Stimulated activated CD8-positive, alpha-beta memory T cell treated with anti-CD3 and anti-CD28 coated beads, Interleukin-4, amount 100 ng/mL, for 1 hour (primary cell): ENCODE measurements at places on chromosomes 1 and 21.

- no peak for DNase-seq
These were observed 1.2 kb upstream of the LRRC52 start for GRCh38 chr1:165542647-165543046.

DNA sequence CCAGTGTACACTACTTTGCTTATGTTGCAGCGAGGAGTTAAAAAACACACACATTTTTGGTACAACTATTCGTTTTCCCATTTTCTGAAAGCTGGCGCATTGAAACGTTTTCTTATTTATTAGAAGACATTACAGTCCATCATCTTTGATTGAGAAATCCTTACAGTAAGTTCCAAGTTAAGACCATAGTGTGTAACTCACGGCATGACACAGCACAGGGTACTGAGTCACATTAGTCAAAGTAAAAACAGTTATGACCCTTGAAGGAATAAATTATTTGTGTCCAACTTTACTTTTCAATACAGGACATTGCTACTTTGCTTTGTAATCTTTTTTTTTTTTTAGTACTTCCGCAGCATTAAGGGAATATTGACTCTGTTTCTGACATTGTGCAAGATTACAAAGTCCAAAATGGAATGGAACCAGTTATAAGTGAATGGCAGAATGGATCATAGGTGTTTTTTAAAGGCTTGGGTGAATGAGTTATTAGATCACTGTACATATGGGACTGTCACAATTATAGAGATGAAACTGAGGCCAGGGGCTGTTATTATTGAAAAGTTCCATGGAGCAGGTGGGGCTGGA, 11.7 kb downstream of the PTGFRN start:
- DNase-seq: no peak

GRCh38 chr1:8545078-8545477, 227.2 kb downstream of the SLC45A1 start:
- DNase-seq: no peak

DNA sequence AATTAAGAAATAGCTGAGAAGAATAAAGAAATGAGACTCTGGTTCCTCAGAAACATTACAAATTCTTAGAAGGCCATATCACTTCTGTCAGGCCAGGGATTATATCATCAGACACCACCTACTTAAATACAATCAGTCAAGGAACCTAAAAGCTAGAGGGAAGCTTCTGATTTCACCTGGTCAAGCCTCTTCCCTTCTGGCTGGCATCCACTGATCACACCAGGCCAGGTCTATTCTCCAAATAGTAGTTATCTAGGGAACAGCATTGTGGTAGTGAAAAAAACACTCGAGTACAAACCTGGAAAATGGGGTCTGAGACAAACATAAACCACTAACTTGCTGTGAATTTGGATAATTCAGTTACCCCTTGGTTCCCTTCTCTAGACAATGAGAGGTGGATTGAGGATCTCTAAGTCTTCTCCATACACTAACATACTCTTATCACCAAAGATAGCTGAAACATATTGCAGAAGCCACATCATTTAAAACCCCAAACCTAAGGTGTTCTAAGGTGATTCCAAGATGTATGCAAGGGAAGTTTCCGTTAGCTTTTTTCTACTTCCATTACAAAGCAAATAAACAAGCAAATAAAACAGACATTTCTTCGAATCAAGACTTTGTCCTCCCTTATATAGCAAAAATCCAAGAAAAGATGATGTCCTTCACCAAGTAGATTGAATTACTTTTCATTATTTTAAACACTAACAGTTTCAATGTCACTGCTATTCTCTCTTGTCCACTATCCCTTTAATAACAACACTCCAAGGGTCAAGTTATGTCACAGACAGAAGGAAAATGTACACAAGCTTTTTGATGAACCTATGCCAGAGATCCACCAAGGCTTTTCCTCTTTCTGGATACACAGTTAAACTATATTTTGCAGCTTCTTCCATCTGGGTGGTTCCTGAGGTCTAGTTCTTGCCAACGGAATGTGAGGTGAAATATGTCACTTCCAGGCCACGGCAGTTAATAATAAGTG, 212.9 kb downstream of the KCNH1 start:
- no peak for DNase-seq

GRCh38 chr1:230858918-230859729, 9.2 kb downstream of the C1orf198 start:
- no peak for DNase-seq

DNA sequence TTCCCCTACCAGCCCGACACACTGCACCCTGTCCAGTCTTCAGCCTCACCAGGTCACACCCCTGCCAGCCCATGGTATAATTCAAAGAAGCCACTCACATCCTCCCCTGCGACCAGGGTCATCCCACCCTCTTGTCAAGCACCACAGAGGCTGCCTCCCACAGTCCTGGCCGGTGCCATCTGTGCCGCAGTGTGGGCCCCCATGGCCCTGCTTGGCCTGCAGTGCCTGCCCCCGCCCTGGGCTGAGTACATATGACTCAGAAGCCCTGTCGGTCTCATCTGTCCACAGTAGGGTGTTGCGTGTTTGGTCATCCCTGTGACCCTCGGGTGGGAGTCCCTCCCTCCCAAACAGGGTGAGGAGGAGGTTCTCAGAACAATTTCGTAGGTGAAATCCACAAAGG, 190.8 kb upstream of the AJAP1 start:
- DNase-seq: no peak

- no peak for DNase-seq
These were observed 111.9 kb upstream of the MAGI3 start for GRCh38 chr1:113278371-113278770.

GRCh38 chr1:204633665-204634064, 51.9 kb downstream of the LRRN2 start:
- DNase-seq: no peak

- no peak for DNase-seq
These were observed 116.8 kb upstream of the WNT4 start for GRCh38 chr1:22259551-22260282.

GRCh38 chr1:161198194-161198896, 509 bp downstream of the ADAMTS4 start:
- no peak for DNase-seq

DNA sequence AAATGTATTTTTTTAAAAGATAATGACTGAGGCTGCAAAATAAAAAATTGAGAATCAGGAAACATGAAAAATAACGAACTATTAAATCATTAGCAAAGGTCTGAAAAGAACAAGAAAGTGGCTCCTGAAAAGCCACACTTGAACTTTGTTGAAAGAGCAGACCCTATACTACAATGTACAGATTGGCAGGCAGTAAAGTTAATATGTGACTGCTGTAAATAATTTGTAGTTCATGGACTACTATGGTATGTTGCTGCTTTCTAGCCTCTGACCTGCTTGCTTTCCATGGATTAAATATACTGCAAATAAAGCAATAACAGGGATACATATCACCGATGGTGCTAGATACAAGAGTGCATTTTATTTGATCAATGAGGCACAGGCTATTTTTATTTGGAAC, 18.6 kb downstream of the NR5A2 start:
- DNase-seq: no peak

- DNase-seq: no peak
These were observed 152.3 kb upstream of the RGS18 start for GRCh38 chr1:192005976-192006375.

- no peak for DNase-seq
These were observed 50.0 kb upstream of the DMRTB1 start for GRCh38 chr1:53409233-53409632.

DNA sequence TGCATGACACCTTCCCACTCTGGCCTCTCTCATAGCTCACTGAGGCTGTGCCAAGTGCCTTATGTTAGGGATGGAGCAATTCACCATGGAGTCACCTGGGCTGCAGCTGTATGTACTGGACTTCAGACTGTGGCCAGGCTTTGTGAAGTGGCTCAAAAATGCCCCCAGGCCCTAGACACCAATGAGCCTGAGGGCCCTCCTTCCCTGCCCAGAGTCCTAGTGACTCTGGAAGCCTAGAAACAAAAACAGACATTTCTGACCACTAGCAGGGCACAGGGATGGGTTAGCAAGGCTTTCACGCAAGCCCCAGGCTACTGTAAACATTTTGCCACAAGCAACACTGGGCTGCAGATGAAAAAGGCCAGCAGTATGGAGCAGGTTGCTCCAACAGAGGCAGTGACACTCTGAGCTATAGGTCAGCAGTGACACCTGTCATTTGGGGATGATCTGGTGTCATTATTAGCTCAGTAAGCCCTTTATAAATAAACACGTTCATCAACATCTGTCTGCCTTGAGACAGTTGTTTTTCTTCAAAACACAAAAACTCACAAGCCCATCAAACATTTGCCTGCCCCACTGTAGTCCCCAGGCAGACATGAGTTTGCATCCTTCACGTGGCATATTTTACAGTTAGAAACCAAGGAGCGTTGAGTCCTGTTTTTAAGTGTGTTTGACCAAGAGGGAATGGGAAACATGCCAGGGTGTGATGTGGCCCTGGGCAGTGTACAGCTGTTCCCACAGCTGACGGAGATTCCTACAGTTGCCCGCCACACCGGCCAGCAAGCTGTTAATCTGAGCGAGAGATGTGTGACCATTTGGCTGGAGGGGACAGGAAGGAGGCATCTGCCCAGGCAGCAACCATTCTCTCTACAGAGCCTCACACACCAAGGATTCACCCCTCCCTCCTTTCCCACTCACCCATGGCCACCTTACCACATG, 66.8 kb downstream of the KCNN3 start:
- no peak for DNase-seq

GRCh38 chr1:201093561-201093960, 18.7 kb downstream of the CACNA1S start:
- no peak for DNase-seq

DNA sequence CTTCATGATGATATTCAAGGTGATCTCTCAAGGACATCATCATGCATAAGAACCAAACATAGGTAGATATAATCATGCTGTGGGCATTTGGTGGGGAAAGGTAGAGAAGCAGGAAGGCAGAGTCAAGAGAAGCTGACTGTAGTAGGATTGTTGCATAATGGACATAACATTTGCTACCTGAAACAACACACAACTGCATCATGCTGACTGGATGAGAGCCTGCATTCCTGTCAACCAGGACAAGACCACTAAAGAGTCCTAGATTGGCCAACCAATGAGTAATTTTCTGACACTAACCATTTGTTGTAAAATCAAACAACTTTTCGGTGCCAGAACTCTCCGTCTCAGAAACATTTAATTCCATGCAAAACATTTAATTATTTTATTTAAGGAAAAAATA, 377.2 kb downstream of the PLPP3 start:
- DNase-seq: no peak

GRCh38 chr1:24193046-24193445, 6.0 kb upstream of the IFNLR1 start:
- no peak for DNase-seq

DNA sequence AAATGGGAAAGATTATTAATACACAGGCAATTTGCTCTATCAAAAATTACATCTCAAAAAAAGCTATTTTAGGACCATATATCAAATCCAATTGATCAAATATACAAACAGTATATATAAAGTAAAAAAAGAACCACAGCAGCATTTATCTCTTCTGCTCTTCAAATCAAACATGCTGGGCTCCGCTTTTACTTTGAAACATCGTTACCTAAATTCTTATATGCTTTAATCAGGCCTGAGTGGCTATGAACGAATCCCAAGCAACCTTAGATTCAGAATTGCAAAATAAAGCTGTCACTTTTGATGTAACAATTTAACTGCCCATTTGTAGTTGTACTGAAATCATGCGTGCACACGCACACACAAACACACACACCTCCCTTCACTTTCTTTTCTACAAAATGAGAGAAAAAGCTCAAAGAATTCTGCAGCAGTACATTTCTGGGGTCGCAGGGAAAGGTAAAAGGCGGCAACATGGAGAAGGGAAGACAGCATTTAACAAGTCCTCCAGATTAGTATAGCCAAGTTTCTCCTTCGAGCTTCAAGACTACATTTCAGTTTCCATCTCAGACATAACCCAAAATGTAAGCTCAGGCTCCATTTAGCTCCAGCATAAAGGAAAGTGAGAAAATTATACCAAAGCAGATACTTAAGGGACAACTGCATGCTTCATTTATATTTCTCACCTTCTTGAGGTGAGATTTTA, 92.2 kb upstream of the TTC39A start:
- DNase-seq: no peak

DNA sequence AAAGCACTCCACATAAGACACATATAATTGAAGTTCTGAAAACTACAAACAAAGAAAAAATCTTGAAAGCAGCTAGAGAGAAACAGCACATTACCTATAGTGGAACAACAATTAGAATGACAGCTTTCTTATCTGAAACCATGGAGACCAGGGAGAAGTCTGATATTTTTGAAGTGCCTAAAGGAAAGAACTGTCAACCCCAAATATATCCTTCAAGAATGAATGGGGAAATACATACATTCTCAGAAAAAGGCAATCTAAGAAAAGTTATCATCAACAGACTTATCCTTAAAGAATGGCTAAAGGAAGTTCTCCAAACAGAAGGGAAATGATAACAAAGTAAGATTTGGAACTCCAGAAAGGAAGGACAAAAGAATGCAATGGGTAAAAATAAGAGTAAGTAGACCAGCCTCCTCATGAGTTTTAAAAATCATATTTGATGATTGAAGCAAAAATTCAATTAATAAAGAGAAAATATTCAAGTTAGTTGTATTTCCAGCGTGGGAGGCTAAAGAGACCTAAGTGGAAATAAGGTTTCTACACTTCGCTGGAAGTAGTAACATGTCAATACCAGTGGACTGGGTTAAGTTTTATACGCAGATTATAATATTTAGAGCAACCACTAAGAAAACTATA, 170.8 kb upstream of the SAMSN1 start:
- no peak for DNase-seq

DNA sequence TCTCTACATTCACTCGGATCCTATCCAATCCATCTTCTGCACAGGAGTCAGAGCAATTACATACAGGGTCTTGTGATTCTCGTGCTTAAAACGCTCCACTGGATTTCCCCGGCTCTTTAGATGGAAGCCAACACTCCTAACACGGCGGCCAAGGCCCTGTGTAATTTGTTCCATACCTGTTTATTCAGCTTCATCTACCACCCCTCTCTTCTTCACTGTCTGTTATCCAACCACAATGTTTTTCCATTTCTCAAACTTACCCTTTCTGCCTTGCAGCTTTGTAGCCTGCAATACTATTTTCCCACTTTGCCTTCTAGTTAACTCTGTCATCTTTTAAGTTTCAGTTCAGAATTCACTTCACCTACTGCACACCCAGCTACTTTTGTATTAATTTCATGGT, 249.6 kb upstream of the USP25 start:
- no peak for DNase-seq

DNA sequence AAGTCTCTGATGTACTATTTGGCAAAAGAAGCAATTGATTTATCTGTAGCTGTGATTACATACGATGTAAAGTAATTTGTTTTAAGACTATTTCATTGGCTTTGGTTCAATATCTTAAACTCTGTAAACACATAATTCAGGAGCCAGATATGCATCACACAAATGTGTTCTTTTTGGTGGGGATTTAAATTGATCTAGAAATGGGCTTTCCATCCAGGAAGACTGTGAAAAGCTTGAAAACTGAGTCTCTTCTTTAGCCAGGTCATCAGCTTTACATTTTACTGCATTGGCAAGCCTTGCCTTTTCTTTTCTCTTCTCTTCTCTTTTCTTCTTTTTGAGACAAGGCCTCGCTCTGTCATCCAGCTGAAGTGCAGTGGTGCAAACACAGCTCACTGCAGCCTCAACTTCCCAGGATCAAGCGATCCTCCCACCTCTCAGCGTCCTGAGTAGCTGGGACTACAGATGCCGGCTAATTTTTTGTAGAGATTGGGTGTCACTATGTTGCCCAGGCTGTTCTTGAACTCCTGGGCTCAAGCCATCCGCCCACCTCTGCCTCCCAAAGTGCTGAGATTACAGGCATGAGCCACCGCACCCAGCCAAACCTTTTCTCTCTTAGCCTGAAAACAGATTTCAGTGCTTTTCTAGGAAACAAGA, 1.4 kb downstream of the RCAN3 start:
- DNase-seq: no peak

- no peak for DNase-seq
These were observed 65.8 kb downstream of the TRIM11 start for GRCh38 chr1:228340686-228341449.
